Neuronal stem cell (in vitro differentiated cells): ENCODE measurements at places on chromosomes 11 and 22.
A peak's percentile ranks its signal among the peaks of the same experiment; 100 is the strongest.

DNA sequence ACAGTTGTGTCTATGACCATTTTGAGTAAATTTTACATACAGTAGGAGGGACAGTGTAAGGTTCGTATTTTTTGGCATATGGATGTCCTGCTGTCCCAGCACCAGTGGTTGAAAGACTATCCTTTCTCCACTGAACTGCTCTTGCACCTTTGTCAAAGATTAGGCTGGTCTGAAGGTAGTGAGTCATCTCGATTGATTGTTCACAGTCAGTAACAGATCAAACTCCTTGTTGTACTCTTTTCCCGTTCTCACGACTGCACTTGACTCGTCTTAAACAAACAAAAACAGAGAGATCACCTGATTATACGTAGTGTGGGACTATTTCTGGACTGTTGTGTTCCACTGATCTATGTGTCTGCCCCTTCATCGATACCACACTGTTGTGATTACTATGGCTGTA, 77.1 kb downstream of the DGCR2 start:
- DNase-seq, result no peak

DNA sequence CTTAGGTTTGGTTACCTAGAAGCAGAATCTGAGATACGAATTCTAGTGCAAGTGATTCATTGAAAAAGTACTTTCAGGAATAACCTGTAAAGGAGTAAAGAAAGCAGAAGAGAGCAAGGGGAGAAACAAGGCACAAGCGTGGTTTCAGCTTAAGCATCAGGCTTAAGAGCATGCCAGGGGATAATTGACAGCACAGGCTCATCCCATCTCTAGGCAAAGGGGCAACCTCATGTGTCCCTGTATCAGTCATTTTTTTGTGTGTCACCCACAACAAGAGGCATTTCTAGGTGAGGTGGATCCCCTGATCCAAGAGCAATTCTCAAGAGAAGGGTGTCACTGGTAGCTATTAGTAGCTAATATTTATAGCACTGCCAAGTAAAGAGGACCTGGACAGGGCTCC, 8.0 kb downstream of the PATE2 start:
- no peak for DNase-seq

DNA sequence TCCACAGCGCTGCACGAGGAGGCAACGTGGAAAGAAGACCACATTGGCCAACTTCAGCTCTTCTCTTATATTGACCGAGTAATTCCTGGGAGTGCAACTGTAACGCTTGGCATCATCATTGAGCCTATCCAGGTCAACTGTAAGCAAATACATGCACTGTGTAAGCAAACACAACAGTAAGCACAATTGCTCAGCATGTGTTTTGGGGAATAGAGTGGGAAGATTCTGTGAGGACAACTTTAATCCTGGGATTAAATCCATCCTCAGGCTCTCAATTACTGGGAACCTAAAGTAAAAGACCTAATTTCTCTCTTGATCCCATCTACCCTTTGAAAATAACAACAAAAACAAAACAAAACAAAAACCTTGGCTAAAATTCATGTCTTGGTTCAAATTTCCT, 109.5 kb upstream of the DDI1 start:
- DNase-seq, result no peak

GRCh38 chr11:134332189-134332631, 422 bp downstream of the GLB1L2 start:
- peak; percentile 35 for DNase-seq

DNA sequence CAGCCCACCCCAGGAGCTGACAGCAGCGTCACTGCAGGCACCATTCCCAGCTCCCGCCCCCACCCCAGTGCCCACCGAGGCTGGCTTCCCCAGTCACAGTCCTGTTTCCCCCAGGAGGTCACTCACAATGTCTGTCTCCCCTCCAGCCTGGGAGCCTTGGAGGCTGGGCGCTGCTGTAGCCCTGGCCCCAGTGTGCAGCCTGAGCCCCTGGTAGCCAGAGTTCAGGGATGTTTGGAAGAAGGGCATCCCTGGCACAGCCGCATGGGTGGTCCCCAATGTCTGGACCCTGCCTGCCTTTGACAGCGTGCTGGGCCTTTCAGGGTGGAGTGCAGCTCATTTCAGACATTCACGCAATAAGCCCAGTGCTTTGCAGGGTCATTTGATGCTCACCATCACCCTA, 4.3 kb downstream of the CAPN5 start:
- DNase-seq, result no peak

GRCh38 chr22:44080936-44081861, 57.1 kb downstream of the PARVB start:
- DNase-seq, result peak; percentile 84

DNA sequence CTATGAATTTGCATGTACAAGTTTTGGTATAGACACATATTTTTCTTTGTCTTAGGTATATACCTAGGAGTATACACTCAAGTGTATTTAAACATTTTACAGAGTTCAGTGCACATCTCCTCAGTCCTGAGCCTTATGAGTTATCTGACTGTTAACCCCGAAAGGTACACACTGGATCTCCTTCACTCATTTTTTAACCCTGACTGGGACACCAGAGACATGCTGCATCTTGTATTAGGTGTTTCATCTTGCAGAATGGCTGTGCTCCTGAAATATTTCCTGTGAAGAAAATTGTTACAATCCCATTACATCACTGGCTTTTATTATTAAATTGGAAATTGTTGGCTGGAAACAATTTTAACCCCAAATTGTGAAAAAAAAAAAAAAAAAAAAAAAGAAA, 15.3 kb downstream of the PARVA start:
- DNase-seq, result no peak

DNA sequence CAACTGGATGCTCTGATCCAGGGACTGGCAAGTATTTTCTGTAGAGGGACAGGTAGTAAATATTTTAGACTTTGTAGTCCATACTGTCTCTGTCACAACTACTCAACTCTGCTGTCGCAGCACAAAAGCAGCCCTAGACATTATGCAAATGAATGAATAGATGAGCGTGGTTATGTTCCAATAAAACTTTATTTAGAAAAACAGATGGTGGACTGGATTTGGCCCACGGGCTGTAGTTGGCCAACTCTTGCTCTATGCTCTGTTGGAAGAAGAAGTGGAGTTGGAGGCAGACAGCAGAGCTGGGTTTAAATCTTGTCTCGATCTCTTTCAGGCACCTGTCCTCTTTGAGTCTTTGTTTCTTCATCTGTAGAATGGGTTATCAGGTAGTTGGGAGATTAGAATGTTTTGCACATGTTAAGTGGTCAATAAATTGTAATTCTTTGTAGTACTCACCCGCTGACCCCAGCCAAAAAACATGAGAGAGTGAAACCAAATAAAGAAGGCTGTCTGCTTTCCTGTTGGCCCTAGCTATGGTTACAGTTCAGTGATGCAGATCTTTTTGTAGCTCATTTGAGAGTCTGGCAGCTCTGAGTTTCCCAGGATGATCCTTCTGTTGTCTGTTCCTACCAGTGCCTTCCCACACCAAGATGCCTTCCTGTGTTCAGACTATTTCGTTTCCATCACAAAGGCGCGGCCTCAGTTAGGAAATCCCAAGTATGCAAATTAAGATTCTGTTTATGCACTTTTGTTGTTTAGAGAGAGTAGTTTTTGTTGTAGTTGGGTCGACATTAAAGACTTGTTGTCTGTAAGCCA, 198.1 kb upstream of the SEZ6L start:
- no peak for DNase-seq

DNA sequence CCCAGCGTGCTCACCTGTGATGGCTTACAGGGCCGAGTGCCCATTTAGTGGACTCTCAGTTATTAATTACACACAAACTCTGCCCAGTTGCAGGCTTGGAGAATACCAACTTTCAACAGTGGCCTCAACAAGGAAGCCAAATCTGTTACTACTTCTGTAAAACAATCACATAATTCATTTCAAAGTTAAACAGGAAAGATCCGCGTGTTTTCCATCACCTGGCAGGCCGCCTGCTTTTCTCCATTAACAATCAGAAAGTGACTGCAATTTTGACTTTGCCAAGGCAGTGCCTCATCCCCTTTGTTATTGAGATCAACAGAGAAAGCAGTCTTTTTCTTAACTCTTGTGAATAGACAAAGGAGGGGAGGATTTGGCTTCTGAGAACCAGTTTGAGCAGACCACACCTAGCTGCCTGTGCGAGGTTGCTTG, 77.7 kb downstream of the BARX2 start:
- DNase-seq, result peak; percentile 30

- no peak for DNase-seq
These were observed 122.5 kb downstream of the GALNT18 start for GRCh38 chr11:11499300-11499699.

- DNase-seq, result no peak
These were observed 1.7 kb upstream of the SCO2 start for GRCh38 chr22:50526834-50527801.

- no peak for DNase-seq
These were observed 35.5 kb downstream of the CDPF1 start for GRCh38 chr22:46214616-46215015.

- DNase-seq, result no peak
These were observed 11.0 kb downstream of the IL17REL start for GRCh38 chr22:50001388-50002231.

DNA sequence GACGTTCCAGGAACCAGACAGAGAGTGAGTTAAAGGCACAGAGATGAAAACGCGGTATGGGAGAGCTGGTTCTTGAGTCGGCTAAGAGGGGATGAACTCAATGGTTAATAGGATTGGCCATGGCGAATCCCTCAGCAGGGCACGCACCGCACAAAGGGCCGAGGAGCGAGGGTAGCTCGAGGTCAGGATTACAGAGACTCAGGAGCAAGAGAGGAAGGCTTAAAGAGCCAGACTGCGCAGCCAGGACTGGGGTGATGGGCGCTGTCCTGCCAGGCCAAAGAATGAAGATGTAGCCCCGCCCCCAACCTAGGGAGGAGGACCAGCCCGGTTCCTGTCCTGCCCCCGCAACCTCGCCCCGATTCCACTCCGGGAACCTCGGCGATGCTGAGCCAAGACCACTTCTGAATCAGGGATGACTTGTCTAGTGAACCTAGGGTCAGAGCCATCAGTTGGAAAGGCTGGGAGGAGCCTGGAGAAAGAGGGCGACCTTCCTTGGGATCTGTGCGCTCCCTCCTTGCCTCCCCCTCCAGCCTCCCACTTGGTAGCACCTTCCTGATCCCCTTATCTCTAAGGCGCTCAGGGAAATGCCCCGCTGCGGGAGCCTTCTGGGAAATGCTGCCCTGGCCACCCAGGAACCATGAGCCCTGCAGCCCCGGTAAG, at the start of gene PLEKHB1:
Gene PLEKHB1 (plus strand): TSS at position 610 of the 660 bp plus-strand sequence. CDS start 28 bp downstream, at position 638.
- DNase-seq, result peak; percentile 72

DNA sequence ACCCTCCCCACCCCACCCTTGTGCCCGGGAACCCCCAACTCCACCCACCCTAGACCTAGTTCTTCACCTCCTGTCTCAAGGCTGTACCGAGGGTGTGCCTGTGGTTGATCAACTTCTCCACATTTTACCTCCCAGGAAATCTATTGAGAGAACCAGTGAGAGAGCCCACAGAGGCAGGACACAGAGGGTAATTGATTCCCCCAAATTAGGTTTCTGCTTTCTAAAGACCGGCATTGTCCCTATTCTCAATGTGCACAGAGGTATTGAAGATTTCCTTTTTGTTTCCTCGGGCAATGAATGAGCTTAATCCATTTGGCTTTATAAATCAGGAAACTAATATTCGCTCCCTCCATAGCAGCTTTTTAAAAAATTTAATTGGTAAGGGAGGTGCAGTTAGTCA, 6.0 kb upstream of the LMO1 start:
- no peak for DNase-seq

GRCh38 chr11:64582885-64583284, 8.1 kb upstream of the SLC22A12 start:
- DNase-seq, result no peak

GRCh38 chr11:128512474-128512996, 74.8 kb downstream of the ETS1 start:
- no peak for DNase-seq
